ENCODE measurements at places on chromosomes 6 and 20.

DNA sequence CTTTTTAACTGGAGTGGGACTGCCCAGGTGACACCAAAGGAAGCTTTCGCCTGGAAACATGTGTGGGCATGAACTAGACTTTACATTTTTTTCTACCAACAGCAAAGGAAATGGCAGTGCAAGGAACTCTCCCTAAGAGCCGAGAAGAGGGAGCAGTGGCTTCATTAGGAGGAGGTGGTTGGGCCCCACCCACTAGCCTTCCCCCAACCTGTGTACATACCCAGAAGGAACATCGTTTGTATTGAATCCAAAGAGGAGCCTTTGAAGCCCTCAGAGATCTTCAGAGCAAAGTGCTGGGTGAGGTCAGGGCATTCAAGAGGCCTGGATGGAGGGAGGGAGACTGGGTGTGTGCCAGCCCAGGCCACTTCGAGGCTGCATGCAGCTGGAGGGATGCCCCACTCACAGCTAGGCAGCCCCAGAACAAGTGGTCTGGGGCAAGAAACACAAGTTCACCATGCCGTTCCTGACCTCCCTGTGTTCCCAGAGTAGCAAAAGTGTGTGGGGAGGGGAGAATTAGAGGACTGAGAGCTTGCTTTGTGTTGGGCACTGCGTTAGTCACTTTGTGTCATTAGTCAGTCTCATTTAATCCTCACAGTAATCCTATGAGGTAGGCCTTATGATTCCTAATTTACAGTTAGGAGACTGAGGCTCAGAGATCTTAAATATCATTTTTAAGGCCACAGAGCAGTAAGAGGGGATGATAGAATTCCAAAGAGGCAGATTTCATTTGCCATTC is 191.6 kb upstream of the SUPT3H start:
- DNase-seq, result no peak

DNA sequence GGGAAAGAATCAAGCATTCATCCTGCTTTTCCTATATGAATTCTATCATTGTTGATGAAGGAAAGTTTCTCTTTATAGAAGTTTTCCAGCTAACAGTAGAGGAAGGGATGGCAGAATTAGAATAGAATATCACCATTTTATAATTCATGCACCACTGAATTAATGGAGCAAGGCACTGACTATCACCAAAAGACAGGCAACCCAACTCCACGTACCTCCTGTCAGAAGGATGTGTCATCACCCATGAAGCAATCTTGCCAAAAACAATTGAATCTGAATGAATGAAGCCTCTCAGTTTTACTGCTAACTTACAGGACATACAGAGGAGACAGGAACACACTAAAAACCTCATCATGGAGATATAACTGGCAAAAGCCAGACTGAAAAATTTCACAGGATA is 122.4 kb downstream of the NFATC2 start:
- DNase-seq, result no peak

- DNase-seq, result no peak
These were observed 49.3 kb downstream of the GPR63 start for GRCh38 chr6:96787846-96788580.

- no peak for DNase-seq
These were observed 84.7 kb downstream of the HAO1 start for GRCh38 chr20:7855545-7855944.

DNA sequence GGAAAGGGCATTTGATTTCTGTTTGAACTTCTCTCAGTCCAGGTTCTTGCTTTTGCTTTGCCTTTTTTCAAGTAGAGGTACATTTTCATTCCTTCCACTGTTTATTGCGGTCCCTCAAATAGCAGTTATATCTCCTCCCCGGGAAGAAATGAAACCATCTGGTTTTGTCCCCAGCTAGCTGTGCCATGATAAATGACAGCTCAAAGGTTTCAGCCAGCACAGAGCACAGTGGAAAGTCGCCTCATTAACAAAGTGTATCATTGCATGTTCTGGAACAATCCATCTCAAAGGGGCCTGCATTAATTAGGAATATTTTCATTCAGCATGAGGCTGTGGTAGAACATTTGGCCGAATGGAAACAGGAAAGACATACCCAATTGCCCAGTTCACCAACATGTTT is 146.0 kb downstream of the EDN3 start:
- no peak for DNase-seq

DNA sequence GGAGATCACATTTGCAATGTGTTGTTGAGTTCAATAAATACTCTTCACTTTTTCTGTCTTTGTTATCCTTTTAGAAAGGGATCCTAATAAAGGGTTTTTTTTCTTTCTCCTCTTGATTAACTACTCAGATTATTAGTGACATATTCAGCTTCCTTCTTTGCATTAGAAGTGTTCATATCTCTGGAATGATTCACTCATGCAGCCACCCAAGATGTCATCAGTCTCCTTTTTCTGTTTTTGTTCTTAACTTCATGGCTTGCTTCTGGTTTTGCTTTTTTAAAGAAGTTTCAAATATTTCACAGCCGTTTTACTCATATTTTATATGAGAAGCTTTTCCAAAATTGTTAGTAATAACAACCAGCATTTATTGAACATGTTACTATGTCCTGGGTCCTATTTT is 187.6 kb downstream of the TMEM242 start:
- no peak for DNase-seq

DNA sequence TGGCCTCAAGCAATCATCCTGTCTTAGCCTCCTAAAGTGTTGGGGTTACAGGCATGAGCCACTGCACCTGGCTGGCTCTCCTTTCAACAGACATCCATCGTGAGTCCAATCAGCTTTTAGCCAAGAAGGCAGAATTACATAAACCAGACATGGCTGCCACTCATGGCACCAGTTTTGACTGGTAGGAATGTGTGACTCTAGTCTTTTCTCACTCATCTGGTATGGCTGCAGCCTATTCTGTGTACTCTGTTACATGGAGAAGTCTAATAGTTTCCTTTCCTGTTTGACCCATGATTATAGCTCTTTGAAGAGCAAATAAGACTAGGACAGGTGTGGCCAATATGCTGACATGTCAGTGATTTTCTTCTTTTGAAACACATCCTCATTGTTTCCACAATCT is 27.0 kb upstream of the RNF144B start:
- no peak for DNase-seq

- no peak for DNase-seq
These were observed 243.7 kb downstream of the ARID1B start for GRCh38 chr6:157020881-157021343.

GRCh38 chr6:92828788-92829187 is 590.6 kb downstream of the EPHA7 start:
- no peak for DNase-seq

- no peak for DNase-seq
These were observed 2.9 kb upstream of the MYLK2 start for GRCh38 chr20:31816221-31816620.

DNA sequence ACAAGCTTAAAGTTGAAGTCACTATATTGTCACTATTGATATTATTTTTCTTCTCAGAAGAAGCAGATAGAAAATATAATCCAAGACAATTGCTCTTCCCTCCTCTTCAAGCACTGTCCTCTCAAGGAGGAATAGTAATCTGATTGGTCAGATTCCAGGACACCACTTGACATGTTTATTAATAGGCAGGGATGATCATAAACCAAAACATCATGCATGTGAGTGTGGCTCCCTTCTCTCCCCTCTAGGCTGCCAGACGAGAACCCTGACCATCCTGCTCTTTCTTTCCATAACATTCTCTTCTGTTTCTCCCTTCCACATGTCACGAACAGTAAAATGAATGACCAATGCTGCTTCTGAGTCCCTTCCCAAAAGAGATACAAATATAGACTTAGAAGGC is 7.5 kb downstream of the ATG5 start:
- DNase-seq, result no peak

DNA sequence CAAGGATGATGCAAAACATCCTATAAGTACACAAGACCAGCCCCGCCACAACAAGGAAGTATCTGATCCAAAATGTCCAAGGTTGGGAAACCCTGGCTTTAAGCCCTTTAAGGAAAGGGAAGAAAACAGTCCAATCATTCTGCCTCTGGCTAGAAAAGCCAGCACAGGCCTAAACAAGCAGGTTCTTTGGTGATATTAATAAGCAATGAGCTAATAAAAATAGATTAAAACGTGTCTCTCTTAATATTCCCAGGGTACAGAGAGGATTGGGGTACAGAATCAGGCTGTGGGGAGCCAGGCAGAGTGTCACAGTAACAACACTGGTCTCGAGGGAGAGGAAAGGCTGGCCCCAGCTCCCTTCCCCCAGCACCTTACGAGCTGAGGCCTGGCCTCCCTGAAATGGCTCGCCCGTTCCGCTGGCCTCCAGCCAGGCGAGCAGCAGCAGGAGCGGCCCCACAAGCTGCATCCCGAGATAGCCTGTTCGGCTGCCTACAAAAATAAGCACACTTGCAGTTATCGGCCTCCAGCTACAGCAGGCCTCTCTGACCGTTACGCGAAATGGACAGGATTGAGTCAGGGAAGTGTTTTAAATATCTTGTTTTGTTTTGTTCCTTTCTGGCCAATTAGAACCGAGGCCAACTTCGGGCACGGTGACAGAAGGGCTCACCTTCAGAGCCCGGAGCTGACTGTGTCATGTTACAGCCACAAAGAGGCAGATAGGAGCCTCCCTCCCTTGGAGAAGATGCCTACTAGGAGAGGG is 4.0 kb upstream of the ZMYND8 start:
- DNase-seq, result peak; percentile 62

DNA sequence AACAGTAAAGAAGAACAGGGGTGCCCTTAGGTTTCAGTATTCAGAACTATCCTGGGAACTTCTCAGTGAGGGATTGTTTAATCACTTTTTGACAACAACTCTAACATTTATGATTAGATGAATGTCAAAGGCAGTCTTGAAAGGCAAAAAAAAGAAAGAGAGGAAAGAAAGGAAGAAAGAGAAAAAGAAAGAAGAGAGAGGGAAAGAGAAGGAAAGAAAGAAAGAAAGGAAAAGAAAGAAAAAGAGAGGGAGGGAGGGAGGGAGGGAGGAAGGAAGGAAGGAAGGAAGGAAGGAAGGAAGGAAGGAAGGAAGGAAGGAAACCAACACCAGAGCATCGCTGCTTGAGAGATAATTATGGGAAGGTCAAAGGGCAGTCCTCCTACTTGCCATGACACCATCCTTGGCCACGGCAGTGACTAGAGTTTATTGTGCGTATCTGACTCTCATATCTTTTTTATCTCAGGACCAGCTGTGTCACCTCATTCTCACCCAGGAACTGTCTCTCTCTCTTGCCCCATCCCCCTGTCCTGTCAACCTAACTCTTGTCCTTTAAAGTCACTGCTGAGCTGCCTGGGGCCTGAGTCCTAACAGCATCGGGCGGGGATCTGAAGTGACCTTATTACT is 96.8 kb upstream of the ATXN1 start:
- no peak for DNase-seq

GRCh38 chr20:19368351-19368750 is 155.9 kb downstream of the SLC24A3 start:
- DNase-seq, result no peak

DNA sequence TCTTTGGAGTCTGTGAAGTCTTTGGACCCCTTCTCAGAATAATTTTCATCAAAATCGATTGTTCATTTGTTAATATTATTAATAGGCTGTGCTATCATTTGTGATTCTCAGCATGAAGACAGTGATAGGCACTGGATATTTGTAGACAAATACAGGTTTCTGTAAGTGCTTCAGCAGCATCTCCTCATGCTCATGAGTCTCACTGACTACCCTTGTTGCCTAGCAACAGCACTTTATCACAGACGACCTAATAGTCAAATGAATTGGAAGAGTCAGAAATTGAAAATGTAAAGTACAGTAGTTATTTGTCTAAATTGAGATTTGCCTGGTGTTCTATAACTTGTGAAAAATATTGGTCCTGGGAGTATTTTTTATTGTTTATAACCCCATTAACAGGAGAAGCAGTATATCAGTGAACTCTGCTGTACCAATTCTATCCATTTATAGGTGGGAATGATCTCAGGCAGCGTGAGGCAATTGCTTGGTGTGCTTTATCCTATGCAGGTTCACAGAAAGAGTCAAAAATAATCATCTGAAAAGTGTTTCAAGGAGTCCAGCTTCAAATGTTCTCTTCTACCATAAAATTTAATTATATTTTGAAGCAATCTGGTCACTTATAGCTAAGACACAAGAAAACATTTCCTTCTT is 684.6 kb downstream of the RFPL4B start:
- no peak for DNase-seq

DNA sequence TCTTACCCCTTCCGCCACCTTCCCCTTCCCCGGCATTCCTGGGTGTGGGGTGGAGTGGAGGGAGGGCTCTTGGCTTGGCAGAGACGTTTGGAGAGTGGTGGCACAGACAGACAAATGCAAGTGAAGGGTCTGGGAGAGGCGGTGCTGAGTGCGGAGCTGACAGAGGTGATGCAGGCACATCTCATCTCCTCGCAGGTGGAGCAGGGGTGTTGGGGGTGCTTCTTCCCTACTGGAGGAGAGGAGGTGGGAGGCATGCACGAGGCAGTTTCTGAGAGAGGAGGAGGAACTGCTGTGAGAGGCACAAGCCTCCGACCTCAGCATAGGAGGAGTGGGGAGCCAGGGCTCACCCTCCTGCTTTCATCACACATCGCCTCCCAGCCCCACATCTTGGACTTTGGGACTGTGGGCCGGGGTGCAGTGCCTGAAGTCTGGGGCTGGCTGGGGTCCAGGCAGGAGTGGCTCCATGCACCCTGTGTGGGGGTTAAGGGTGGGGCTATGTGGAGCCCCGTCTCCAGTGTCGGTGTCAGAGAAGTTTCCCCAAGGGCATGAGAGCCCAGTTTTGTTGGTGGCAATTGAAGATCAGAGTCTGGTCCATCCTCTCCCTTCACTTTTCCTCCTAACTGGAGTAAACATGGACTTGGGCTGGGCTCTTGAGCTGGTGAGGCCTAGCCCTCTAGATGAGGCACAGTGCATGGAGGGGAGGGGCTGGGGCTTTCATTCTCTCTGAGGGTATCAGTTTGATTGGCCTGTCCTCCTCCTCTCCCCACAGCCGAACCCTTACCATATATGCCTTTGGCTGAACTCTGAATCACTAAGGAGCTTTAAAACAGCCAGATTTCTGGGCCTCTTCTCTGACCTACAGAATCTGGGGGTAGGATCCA is 20.2 kb upstream of the SLC22A7 start:
- DNase-seq, result no peak

GRCh38 chr6:36719126-36719525 is 21.5 kb downstream of the RAB44 start:
- DNase-seq, result no peak

DNA sequence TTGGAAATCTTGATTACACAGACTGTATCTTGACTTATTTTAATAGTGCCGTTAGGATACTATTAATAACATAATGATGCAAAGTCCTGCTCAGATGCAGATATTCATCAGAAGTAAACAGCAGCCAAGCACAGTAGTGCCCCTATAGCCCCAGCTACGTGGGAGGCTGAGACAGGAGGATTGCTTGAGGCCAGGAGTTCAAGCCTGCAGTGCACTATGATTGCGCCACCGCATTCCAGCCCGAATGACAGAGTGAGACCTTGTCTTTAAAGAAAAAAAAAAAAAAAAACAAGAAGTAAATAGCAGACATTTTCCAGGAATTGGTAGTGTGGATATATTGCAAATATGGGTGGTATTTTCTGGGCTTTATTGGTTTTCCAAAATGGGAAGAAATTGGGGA is 61.8 kb downstream of the TULP4 start:
- no peak for DNase-seq
